ENCODE measurements at places on chromosomes 16 and 17.
A peak's percentile ranks its signal among the peaks of the same experiment; 100 is the strongest.

DNA sequence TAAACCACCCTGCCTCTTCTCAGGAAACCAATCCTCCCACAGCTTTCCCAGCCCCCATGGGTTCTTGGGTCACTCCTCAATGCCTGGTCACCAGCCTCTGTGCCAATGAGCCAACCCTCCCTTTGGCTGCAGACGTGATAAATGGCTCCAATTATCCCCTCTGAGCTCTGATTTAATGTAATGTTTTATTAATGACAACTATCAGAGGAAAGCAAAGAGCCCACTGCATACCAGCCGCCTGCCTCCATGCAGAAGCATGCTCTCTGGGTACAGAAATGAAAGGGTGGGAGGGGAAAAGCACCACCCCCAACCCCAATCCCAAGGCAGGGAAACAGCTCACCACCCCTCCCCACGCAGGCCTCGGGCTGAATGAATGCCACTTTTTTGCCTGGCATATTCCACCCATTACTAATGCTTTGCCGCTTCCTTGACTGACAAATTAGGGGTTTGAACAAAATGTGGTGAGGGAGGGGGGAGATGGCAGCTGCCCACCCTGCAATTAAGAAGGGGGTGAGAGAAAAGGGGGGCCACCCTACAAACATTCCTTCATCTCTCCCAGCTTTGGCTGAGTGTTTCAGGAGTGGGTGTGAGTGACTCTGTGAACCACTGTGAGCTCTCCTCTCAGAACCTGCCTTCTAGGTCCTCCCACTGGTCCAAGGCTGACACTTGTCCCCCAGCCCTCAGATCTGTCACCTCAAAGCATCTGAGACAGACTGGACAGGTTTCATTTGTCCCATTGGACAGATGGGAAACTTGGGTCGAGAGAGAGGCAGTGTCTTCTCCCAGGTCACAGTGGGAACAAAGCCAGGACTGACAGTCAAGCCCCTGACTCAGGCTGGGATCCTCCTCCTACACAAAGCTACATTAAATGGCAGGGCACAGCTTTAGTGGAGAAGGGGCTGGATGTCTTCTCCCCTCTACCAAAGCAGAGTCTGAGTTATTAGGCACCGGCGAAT lies 161.5 kb downstream of the TMEM132E start:
- H3K27ac ChIP-seq: no peak overlapping the region
- peaks cover 1% of the 10 kb centered on the region for H3K27me3 ChIP-seq
- no peaks in the 10 kb centered on the region for H3K36me3 ChIP-seq
- DNase-seq: no peak

DNA sequence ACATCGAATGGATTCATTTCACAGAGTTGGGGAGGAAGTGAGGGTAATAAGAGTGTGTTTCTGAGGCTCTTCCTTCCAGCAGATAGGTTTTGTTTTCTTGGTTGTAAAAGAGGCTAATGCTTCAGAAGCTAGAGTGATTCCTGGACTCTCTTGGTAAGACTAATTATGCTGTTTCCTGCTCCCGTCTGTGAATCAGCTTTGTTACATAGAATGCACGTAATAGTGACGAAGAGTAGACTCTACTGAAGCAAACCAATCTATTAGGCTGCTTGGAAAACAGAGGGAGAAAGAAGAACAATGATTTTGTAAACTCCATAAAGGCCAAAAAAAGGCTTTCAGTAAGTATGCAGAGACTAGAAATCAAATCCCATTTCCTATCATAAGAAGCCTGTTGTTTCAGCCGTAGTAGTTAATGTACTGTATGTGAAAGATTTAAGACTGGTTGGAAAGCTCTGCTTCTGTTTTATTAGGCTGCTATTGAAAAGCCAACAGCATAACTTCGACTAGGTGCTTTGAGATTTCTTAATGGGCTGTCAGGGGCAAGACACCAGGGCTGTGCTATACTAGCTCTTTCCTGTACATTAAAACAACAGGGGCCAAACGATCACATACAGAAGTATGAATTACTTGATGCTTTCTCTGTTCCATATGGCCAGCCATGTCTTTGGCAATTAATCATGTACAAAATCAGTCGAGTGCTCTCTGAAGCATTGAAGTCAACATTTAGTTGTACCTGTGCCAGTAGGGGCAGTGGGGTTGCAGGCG lies 219.0 kb downstream of the FTO start:
- no peaks in the 10 kb centered on the region for H3K27me3 ChIP-seq
- peak overlapping the region; percentile 79 for H3K27ac ChIP-seq
- DNase-seq: no peak
- H3K36me3 ChIP-seq: no peaks in the 10 kb centered on the region
- H3K4me1 ChIP-seq: peaks cover 43% of the 10 kb centered on the region

DNA sequence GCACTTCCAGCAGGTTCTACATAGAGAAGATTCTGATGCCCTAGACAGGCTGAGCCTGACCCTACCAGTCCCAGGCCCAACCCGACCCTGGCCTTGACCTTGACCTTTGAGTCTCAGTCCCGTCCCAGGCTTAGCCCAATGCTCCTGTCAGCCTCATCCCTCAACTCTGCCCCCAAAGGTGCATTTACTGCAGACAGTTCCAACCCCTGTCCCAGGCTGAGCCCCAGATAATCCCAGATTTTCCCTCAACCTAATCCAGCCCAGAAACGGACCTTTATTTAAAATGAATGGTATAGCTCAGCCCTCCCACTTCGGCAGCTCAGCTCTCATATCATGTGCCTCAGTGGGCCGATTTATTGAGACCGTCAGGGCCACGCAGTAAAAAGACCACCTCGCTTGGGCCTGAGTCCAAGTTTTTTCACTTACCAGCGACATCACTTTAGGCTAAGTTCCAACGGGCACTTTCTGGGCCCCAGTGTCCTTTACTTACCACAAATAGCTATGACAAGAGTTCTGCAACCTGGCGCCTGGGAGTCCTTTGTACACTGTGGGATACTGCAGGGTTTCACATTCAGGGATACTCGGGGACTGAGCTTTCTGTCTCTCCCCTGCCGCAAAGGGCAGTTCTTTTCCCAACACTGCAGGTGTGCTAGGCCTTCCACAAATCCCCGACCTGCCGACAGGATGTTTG lies 89.5 kb downstream of the WSCD1 start:
- H3K27ac ChIP-seq: no peak overlapping the region
- no peak overlapping the region for H3K4me3 ChIP-seq
- DNase-seq: no peak

DNA sequence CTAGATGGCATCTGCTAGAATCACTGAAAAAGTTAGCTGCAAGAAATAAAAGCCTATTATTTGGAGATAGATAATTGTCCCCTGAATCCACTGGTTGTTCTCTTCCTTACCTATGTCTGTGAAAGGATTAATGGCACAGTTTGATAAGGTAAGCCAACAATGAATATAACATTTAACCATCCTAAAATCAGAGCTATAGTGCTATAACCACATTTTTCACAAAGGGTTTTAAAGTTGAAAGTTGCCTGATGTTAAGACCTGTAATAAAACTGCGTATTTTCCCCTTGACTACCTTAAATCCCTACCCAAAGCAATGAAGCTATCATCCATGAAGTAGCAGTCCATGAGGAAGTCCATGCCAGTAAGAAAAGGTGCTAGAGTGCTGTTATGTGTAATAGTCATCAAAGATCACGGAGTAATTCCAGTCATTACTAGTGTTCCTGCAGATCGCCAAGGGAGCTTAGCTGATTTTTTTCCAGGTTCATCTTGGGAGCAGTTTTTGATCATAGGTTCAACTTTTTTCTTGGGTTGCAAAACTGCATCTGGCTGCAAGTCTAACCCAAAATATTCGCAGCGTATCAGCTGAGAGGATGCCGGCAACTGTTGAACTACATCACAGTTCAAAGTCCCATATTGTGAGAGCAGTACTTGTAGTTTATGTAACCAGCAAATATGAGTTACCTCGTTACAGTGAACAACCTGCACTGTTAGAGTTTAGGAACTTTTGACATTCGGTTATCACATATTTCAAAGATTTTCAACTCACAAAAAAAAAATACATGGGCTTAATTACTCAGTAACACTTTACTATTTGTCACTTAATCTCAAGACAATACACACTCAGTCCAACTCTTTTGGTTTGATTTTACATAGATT lies 18.2 kb upstream of the RSL1D1 start:
- no peak overlapping the region for H3K27ac ChIP-seq
- no peaks in the 10 kb centered on the region for H3K4me1 ChIP-seq
- no peaks in the 10 kb centered on the region for H3K27me3 ChIP-seq
- no peaks in the 10 kb centered on the region for H3K36me3 ChIP-seq
- H3K4me3 ChIP-seq: no peak overlapping the region

GRCh38 chr17:4479340-4479981 lies 19.2 kb upstream of the SPNS2 start:
- H3K36me3 ChIP-seq: no peaks in the 10 kb centered on the region
- H3K4me1 ChIP-seq: peaks cover 16% of the 10 kb centered on the region
- H3K27me3 ChIP-seq: no peaks in the 10 kb centered on the region
- DNase-seq: no peak
- no peak overlapping the region for H3K4me3 ChIP-seq
- no peak overlapping the region for H3K27ac ChIP-seq

DNA sequence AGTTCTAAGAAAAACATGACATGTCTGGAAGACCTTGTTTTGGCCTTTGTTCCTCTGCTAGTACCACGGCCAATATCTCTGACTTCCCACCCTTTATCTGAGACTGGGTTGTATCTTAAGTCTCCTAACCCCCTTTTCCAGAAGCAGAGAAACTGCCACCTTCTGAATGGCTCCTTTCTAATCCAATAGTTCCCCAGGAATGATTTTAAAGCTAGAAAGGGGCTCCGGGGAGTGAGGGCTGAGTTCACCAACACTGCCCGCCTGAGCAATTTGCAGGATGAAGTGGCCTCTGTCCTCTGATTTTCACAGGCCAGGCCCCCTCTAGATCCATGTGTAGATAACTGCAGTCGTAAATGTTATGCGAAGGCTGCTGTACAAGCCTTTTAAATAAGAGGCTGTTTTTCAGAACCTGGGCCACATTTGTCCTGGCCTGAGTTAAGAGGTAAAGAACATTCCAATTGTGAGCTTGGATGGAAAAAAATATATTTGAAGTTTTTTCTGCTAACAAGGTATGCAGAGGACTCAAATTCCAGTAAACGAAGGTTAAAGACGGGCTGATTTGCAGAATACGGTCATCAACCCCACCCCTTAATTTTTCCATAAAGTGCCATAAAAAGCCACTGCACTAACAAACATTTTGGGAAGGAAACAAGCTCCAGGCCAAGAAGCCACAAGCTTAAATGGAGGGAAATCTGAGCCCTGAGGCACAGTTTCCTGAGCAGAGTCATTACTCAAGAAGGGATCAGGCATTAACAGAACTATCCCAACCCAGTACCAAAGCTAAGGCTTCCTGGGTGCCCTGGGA lies 117.0 kb upstream of the MAF start:
- peaks cover 34% of the 10 kb centered on the region for H3K4me1 ChIP-seq
- H3K27me3 ChIP-seq: no peaks in the 10 kb centered on the region
- H3K4me3 ChIP-seq: no peak overlapping the region
- peak overlapping the region; percentile 12 for H3K27ac ChIP-seq

GRCh38 chr17:20028443-20028842 lies 19.3 kb downstream of the SPECC1 start:
- no peak overlapping the region for H3K4me3 ChIP-seq
- H3K4me1 ChIP-seq: no peaks in the 10 kb centered on the region
- no peaks in the 10 kb centered on the region for H3K36me3 ChIP-seq
- H3K27me3 ChIP-seq: no peaks in the 10 kb centered on the region
- H3K27ac ChIP-seq: no peak overlapping the region
- DNase-seq: no peak

GRCh38 chr17:60335289-60335688 lies 56.6 kb downstream of the USP32 start:
- no peaks in the 10 kb centered on the region for H3K27me3 ChIP-seq
- no peaks in the 10 kb centered on the region for H3K36me3 ChIP-seq
- DNase-seq: no peak
- H3K27ac ChIP-seq: no peak overlapping the region
- H3K4me3 ChIP-seq: no peak overlapping the region

- no peaks in the 10 kb centered on the region for H3K36me3 ChIP-seq
- no peaks in the 10 kb centered on the region for H3K27me3 ChIP-seq
- H3K27ac ChIP-seq: no peak overlapping the region
- H3K4me3 ChIP-seq: no peak overlapping the region
Observed at GRCh38 chr16:85402910-85403692, 210.0 kb upstream of the GSE1 start.

DNA sequence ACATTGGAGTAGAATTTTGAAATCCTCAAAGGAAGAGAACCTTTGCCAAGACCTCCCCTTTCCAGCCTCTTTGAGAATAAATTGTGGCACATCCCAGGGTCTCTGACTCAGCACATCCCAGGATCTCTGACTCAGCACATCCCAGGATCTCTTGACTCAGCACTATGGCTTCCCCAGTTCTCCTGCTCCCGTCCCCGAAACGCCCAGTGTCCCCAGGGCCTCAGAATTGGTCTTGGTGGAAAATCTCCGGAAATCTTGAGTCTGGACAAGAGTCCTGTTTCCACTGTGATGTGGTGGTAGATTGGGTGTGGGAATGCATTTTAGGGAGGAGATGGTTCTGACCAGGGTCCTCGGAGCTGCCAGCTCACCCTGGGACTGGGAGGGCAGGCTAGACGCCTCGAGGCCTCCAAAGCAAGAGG lies 19.2 kb downstream of the PLXDC1 start:
- no peak overlapping the region for H3K27ac ChIP-seq
- DNase-seq: no peak
- no peaks in the 10 kb centered on the region for H3K27me3 ChIP-seq
- no peaks in the 10 kb centered on the region for H3K36me3 ChIP-seq
- H3K4me1 ChIP-seq: no peaks in the 10 kb centered on the region
- H3K4me3 ChIP-seq: no peak overlapping the region

DNA sequence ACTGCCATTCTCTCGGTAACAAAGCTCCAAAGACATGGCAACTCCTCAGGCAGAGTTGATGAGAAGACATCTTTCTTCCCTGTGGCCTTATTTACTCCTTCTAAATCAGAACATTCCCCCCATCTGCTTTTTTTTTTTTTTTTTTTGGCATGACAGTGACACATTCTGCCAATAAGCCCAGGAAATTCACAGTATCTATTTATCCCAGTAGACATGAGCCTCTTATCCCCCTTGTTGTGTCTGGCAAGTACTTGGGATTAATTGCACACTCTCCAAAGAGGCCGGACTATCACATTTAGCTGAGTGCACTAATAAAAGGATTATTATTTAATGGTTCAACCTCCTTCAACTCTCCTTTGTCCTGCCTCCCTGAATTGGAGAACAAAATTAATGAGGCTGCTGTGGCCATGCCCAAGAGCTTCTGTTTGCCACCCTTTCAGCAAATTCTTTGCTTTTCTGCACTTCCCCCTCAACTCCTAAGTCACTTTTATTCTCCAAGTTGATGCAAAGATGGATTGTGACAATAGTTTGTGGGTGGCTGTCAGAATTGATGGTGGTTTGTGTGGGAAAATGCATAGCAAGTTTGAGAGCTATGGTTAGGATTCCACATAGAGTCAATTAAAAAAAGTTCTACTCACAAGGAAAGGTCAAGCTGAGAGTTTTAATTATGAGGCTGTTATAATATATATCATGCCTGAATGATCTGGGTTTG lies 47.2 kb downstream of the GPR139 start:
- H3K27ac ChIP-seq: no peak overlapping the region
- no peaks in the 10 kb centered on the region for H3K27me3 ChIP-seq
- H3K36me3 ChIP-seq: no peaks in the 10 kb centered on the region
- H3K4me1 ChIP-seq: no peaks in the 10 kb centered on the region
- DNase-seq: no peak

- H3K4me3 ChIP-seq: no peak overlapping the region
- H3K4me1 ChIP-seq: no peaks in the 10 kb centered on the region
- H3K27ac ChIP-seq: no peak overlapping the region
- DNase-seq: no peak
- no peaks in the 10 kb centered on the region for H3K27me3 ChIP-seq
Observed at GRCh38 chr17:67503739-67504138, 126.7 kb downstream of the PITPNC1 start.

GRCh38 chr17:44708401-44709263 lies at the start of gene DBF4B:
DBF4B (plus strand) TSS chr17:44708665; CDS start chr17:44708821, 156 bp downstream.
- no peaks in the 10 kb centered on the region for H3K36me3 ChIP-seq
- no peaks in the 10 kb centered on the region for H3K27me3 ChIP-seq
- H3K4me1 ChIP-seq: peaks cover 14% of the 10 kb centered on the region
- H3K4me3 ChIP-seq: peak within 1 kb of the TSS; percentile 85

All from Caco-2 (cell line).